ENCODE measurements at places on chromosomes 5 and 9.

- DNase-seq = no peak
Observed at GRCh38 chr5:141559461-141559860, 59.3 kb downstream of the DIAPH1 start.

DNA sequence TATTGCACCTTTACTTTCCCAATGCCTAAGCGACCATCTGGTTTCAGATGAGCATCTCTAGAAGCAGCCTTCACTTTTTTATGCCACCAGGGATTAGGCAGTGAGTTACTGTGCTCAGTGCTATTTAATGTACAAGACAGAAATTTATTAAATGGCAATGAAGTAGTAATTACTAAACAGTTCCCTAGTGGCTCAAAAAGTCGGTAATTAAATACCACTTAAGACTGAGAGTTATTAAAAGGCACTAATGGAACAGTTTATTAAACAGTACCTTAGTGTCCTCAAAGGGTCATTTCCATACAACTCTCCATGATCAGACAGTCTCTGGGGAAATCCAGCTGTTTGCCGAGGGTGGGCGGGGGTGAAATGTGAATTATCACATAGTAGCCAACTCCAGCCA is 42.3 kb downstream of the LHFPL2 start:
- no peak for DNase-seq

DNA sequence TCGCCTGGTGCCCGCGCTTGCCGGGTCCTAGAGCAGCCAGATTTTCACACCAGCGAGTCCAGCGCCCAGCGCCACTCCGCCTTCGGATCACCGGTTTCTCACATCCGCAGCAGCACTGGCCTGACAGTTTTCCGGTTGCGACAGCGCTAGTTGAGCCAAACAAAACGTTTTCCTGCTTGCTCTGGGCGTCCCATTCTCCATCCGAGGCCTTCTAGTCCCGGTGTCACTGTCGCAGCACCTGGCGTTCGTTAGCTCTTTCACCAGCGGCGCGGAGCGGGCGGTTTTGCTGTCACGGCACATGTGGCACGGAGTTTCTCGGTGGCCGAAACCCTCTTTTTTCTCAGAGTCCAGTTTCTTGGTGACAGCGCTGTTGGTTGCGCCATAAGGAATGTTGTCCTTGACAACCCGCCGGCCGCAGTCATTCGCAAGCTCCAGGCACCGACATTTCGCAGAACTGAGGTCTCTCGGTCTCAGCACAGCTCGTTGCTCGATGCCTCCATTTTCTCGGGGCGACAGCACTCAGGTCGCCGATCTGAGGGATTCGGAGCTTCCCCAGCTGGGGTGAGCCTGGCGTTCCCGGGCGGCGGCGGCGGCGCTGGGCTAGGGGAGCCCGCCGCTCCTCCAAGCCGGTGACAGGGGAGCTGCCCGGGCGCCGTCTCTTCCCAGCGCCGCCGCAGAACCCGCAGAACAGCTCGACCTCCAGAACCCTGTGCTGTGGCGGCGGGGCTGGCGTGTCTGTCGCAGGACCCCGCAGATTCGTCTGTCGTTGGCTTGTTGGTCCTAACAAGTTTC is 47.8 kb downstream of the ANXA2R start:
- peak; percentile 49 for DNase-seq

GRCh38 chr5:119355685-119356611 is at the start of gene TNFAIP8:
Gene TNFAIP8, plus strand, starts transcription at chr5:119356019. Its CDS starts 72 bp downstream, at chr5:119356091.
- DNase-seq = no peak

Measured in activated T-helper 1 cell treated with anti-CD3 and anti-CD28 coated beads, Interleukin-2, amount 50 U/mL, for 16 hours (primary cell).